ENCODE measurements at places on chromosomes 7 and 10. TPM values are rescaled to one million over a fixed set of nuclear protein-coding genes. Genes with fewer than 3 reads are reported as not detected.

DNA sequence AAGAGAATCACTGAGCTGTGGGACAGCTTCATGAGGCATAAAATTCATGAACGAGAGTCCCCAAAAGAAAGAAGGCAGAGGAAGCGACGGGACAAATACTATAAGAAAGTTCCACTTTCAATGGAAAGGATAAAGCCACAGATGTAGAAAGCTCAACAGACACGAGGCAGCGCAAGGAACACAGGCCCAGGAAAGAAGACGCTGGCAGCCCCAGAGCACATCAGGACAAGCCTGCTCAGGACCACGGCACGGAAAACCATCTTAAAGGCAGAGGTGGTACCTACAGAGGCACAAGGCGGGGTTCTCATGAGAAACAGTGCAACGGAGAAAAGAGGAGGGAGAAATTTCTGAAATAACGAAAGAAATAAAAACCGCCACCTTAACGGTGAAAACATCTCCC is 273.4 kb downstream of the MAD1L1 start:
- H3K36me3 ChIP-seq, result no peaks in the 10 kb centered on the region
- H3K27me3 ChIP-seq, result no peaks in the 10 kb centered on the region
- no peak overlapping the region for H3K4me3 ChIP-seq

Gene HTR5A
- total RNA-seq, result not detected

DNA sequence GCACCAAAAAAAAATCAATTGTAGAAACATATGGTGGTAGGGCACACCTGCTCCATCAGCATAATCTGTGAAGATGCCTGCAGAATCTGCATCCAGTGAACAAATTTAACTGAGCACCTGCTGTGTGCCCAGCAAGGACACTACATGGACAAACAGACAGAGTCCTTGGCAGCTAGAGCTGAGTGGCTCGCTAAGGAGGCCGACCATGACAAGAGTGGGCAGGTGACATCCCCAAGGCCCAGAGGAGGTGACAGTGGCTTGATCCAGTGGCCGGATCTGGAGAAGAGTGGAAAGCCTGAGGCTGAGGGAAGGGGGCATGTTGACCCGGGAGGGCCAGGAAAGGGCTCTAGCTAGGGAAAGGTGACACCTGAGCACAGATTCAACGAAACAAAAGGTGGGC is 68.1 kb downstream of the MAD1L1 start:
- peaks cover 28% of the 10 kb centered on the region for H3K4me1 ChIP-seq
- H3K4me3 ChIP-seq, result no peak overlapping the region
- DNase-seq, result no peak
- H3K27ac ChIP-seq, result no peak overlapping the region
- H3K27me3 ChIP-seq, result no peaks in the 10 kb centered on the region

Gene GOLGA7B
- total RNA-seq, result 0.09 TPM

DNA sequence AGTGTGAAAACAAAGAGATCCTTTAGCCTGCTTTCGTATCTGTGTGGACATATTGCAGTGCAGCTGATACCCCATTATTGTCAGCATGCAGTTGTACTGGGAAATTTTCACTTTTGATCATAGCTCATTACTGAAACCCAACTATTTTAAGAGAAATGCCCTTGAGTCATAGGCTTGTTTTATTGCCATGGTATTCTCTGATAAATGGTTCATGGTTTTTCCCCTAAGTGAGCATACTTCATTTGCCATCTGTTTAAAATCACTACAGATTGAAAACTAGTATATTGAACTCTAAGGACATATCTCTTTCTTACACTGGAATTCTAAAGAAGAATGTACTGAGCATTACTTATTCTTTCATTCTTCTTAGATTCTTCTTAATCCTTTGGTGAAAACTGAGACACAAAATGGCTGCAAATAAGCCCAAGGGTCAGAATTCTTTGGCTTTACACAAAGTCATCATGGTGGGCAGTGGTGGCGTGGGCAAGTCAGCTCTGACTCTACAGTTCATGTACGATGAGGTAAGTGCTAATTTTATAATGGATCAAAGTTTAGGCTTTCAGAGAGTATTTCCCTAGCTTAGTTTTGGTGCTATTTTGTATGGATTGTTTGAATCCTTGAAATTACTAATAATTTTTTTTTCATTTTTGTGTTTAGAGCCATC is 63.0 kb downstream of the RALA start:
- no peak overlapping the region for H3K4me3 ChIP-seq
- no peaks in the 10 kb centered on the region for H3K27me3 ChIP-seq
- H3K4me1 ChIP-seq, result no peaks in the 10 kb centered on the region

DNA sequence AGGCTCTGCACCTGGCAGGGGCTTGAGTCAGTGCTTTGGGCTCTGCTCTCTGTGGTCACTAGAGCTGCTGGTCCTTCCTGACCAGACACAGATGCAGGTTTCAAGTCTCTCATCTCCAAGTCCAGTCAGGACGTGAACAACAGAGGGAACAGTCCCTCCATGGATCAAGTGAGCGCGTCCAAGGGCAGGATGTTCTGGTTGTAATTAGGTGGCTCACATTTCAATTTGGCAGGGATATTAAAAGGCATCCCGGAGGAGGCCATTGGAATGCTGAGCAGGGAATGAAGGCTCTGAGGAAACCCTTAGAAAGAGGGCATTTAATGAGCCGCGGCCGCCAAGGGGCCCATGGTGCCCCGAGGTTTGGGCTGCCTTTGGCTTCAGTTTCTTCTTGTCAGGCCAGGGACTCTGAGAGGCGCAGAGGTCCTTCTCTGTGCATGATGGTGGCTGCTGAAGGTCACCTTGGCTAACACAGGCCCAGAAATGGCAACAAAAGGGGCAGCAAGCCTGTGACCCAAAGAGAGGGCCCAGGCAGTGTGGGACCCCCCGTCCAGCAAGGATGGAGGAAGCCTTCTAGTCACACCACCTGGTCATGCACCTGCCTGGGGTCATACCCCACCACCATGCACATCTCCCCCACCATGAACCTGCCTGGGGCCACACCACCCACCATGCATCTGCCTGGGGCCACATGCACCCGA is 30.7 kb upstream of the INPP5A start:
- H3K36me3 ChIP-seq, result no peaks in the 10 kb centered on the region
- DNase-seq, result no peak
- no peaks in the 10 kb centered on the region for H3K27me3 ChIP-seq
- no peaks in the 10 kb centered on the region for H3K4me1 ChIP-seq

DNA sequence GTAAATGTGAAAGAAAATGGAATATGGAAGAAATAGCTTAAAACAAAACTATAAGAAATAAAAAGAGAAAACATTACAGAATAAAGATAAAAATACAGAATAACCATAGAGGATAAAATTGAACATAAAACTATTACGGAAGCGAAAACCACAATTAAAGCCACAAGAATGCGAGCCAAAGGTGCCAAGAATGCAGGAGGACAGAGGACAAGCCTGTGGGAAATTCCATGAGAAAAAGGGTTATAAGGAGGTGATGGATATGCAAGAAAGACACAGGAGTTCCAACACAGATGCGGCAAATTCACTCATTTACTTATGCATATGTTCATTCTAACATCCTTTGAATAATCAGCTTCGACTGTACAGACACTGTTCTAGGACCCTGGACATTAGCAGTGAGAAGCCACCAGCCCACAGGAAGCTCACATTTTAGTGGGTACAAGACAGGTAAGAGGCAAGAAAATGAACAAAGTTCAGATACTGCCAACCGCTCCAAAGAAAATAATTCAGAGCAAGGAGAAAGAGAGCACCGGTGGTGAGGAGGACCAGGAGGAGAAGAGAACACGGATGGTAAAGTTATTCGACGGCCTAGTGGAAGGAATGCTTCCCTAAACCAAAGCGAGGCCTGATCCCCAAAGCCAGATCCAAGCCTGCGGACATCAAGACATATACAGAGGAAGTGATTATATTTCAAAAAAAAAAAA is 213.7 kb upstream of the MGMT start:
- H3K4me3 ChIP-seq, result no peak overlapping the region
- H3K27ac ChIP-seq, result no peak overlapping the region
- DNase-seq, result no peak

GRCh38 chr7:23256731-23257130 is 10.2 kb downstream of the GPNMB start:
- no peak for DNase-seq
- no peak overlapping the region for H3K27ac ChIP-seq
- H3K4me3 ChIP-seq, result no peak overlapping the region
- H3K36me3 ChIP-seq, result no peaks in the 10 kb centered on the region

- no peaks in the 10 kb centered on the region for H3K27me3 ChIP-seq
- no peaks in the 10 kb centered on the region for H3K36me3 ChIP-seq
- H3K4me3 ChIP-seq, result no peak overlapping the region
- H3K27ac ChIP-seq, result no peak overlapping the region
- DNase-seq, result peak; percentile 80
Observed at GRCh38 chr10:23314835-23315239, 29.8 kb downstream of the C10orf67 start.

Gene VPS37D
- total RNA-seq, result 7.0 TPM

- no peak overlapping the region for H3K4me3 ChIP-seq
- H3K4me1 ChIP-seq, result peaks cover 12% of the 10 kb centered on the region
- H3K36me3 ChIP-seq, result no peaks in the 10 kb centered on the region
- DNase-seq, result peak; percentile 40
- H3K27me3 ChIP-seq, result peaks cover 34% of the 10 kb centered on the region
Observed at GRCh38 chr7:4713183-4713784, 31.2 kb downstream of the FOXK1 start.

Gene GRM3
- total RNA-seq, result 13.6 TPM

- no peaks in the 10 kb centered on the region for H3K27me3 ChIP-seq
- no peak for DNase-seq
- H3K27ac ChIP-seq, result no peak overlapping the region
- H3K36me3 ChIP-seq, result no peaks in the 10 kb centered on the region
- H3K4me3 ChIP-seq, result no peak overlapping the region
- H3K4me1 ChIP-seq, result peaks cover 12% of the 10 kb centered on the region
Observed at GRCh38 chr10:130767116-130767730, 544.3 kb downstream of the TCERG1L start.

- DNase-seq, result no peak
- no peaks in the 10 kb centered on the region for H3K27me3 ChIP-seq
- no peak overlapping the region for H3K4me3 ChIP-seq
- H3K4me1 ChIP-seq, result peaks cover 9% of the 10 kb centered on the region
- no peak overlapping the region for H3K27ac ChIP-seq
- H3K36me3 ChIP-seq, result no peaks in the 10 kb centered on the region
Observed at GRCh38 chr7:81684033-81684432, 85.8 kb downstream of the HGF start.

DNA sequence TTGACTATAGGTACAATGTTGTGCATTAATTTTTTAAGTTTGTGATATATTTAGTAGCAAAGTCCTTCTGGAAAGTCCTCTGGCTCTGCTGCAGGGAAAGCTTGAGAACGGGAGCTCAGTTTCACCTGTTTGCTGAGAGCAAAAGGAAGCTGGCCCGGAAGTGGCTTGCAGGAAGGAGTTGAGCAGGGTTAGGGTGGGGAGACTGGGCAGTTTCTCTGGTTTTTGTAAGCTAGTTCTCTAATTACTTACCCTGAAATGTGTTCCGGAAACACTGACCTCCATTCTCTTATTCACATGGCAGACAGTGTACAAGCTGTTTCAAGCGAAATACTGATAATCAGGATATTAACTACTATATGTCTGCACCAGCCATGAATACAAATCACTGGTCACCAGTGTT is 22.3 kb downstream of the MAP3K8 start:
- no peaks in the 10 kb centered on the region for H3K27me3 ChIP-seq
- DNase-seq, result no peak
- peaks cover 3% of the 10 kb centered on the region for H3K4me1 ChIP-seq
- no peak overlapping the region for H3K27ac ChIP-seq
- H3K36me3 ChIP-seq, result no peaks in the 10 kb centered on the region

DNA sequence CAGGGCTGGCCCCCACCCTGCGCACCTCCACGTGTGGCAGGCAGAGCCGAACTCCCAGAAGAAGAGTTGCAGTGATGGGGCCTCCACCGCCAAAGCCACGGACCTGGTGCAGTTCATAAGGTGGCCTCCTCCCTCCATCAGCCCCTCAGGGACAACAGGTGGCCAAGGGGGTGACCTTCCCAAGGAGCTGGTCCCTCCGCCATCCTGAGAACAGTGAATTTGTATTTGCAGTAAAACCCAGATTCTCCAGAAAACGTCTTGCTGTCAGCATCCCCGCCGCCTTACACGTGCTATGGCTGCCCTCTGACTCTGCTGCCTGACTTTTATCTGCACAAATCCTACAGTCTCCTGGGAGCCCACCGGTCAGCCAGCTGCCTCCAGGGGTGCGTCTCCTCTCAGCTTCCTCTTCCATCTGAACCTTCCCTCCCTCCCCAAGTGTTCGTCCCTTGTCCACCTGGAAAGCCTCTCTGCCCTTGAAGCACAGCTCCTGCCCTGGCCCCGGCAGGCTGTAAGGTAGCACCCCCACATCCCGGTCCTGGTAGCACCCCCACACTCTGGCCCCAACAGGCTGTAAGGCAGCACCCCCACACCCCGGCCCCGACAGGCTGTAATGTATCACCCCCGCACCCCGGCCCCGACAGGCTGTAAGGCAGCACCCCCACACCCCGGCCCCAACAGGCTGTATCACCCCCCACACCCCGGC is 311.8 kb downstream of the PTPRN2 start:
- H3K27me3 ChIP-seq, result no peaks in the 10 kb centered on the region
- no peak for DNase-seq
- no peak overlapping the region for H3K4me3 ChIP-seq
- peaks cover 10% of the 10 kb centered on the region for H3K4me1 ChIP-seq
- no peak overlapping the region for H3K27ac ChIP-seq
- H3K36me3 ChIP-seq, result no peaks in the 10 kb centered on the region

Gene SPDYE2
- total RNA-seq, result not detected

- H3K27ac ChIP-seq, result no peak overlapping the region
- H3K27me3 ChIP-seq, result no peaks in the 10 kb centered on the region
- no peak overlapping the region for H3K4me3 ChIP-seq
- DNase-seq, result peak; percentile 60
- no peaks in the 10 kb centered on the region for H3K36me3 ChIP-seq
Observed at GRCh38 chr7:24665564-24666294, 91.5 kb downstream of the GSDME start.

- no peak overlapping the region for H3K27ac ChIP-seq
- no peaks in the 10 kb centered on the region for H3K36me3 ChIP-seq
- H3K4me1 ChIP-seq, result no peaks in the 10 kb centered on the region
- no peak overlapping the region for H3K4me3 ChIP-seq
- DNase-seq, result no peak
Observed at GRCh38 chr10:23363793-23364135, 19.2 kb upstream of the C10orf67 start.

DNA sequence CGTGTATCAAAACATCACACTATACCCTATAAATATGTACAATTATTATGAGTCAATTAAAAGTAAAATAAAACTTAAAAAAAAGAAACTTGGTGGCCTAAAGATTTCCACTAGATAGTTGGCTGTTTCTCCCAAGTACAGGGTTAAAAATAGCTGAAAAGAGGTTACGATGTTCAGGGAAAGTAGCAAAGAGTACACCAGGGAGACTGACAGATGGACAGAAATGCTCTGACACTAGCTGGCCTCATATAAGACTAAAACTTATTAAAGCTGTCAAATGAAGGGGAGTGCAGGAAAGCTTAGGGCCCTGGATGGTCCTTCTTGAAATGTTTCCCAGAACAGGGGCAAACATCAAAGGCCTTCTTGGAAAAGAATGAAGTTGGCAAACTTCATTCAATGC is 51.3 kb downstream of the TCAF1 start:
- no peak for DNase-seq
- H3K27ac ChIP-seq, result no peak overlapping the region
- no peaks in the 10 kb centered on the region for H3K4me1 ChIP-seq

All from neural progenitor cell (in vitro differentiated cells).